ENCODE measurements at places on chromosomes 16 and 17. TPM values are rescaled to one million over a fixed set of nuclear protein-coding genes. Genes with fewer than 3 reads are reported as not detected.
A peak's percentile ranks its signal among the peaks of the same experiment; 100 is the strongest.

The GRAP gene
- 1.1 TPM for total RNA-seq

- H3K4me1 ChIP-seq, result peaks cover 29% of the 10 kb centered on the region
- no peak overlapping the region for H3K27ac ChIP-seq
- no peak for DNase-seq
- H3K36me3 ChIP-seq, result no peaks in the 10 kb centered on the region
Measured at GRCh38 chr17:73318836-73319235, 7.0 kb upstream of the CDC42EP4 start.

DNA sequence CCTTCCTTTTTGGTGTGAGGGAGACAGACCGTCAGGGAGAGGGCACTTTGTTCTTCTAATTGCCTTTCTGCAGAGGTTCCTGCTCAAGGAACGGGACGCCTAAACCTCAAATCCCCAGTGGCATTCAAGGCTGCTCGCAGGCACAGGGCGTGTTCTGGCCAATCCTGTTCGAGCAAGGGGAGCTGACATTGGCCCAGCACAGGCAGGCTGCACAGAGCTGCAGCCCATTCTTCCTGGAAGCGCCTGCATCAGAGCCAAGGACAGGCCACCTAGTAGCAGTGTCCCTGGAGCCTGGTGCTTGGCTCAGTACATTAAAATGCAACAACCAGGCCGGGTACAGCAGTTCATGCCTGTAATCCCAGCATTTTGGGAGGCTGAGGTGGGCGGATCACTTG, 72.2 kb upstream of the CREBBP start:
- H3K27ac ChIP-seq, result no peak overlapping the region
- H3K36me3 ChIP-seq, result no peaks in the 10 kb centered on the region
- H3K4me3 ChIP-seq, result no peak overlapping the region
- H3K27me3 ChIP-seq, result peaks cover 8% of the 10 kb centered on the region

DNA sequence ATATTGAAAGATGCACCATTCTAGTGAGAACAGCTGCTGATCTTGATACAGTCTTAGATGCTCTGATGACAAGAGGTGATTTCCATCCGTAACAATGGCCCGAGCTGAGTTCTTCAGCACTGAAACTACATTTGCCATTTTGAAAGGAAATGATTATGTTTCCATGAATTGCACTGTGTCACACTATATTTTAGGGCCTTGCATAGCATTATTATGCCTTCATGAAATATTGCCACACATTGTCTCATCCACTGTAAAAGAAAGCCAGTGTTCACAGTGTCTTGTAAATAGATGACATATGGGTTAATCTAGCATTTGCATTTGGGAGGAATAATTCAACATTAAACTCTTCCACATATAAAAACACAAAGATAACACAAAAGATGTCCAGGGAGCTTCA, 438.3 kb upstream of the PSMD7 start:
- H3K27ac ChIP-seq, result no peak overlapping the region
- no peaks in the 10 kb centered on the region for H3K4me1 ChIP-seq
- H3K4me3 ChIP-seq, result no peak overlapping the region
- H3K27me3 ChIP-seq, result peaks cover 3% of the 10 kb centered on the region

DNA sequence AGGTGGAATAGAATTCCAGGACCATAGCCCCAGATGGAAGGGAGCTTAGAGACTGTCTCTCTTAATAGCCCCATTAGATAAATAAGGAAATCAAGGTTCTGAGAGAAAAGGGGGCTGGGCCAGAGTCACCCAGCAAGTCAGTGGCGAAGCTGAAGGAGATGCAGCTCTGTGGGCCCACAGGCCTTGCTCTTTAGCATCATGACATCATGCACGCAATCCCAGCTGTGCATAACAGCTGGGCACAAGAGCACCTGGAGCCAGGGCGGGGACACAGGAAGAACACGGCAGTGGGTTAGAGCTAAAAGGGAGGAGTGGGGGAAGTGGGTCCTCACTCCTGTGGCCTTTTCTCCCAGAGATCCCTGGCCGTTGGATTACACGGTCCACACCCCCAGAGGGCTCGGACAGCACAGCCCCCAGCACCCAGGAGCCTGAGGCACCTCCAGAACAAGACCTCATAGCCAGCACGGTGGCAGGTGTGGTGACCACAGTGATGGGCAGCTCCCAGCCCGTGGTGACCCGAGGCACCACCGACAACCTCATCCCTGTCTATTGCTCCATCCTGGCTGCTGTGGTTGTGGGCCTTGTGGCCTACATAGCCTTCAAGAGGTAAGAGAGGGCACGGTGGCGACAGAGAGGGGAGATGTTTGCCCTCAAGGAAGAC, 15.1 kb downstream of the NGFR start:
- H3K27ac ChIP-seq, result no peak overlapping the region
- H3K27me3 ChIP-seq, result peaks cover 14% of the 10 kb centered on the region
- peaks cover 36% of the 10 kb centered on the region for H3K4me1 ChIP-seq

GRCh38 chr17:66952681-66953629, 11.6 kb upstream of the CACNG4 start:
- DNase-seq, result no peak
- peaks cover 13% of the 10 kb centered on the region for H3K27me3 ChIP-seq
- no peak overlapping the region for H3K4me3 ChIP-seq
- peaks cover 20% of the 10 kb centered on the region for H3K4me1 ChIP-seq
- H3K36me3 ChIP-seq, result no peaks in the 10 kb centered on the region
- H3K27ac ChIP-seq, result peak overlapping the region; percentile 23
